Activated naive CD4-positive, alpha-beta T cell treated with Interleukin-2 at 50 U/mL for 16 hours (primary cell): ENCODE measurements at places on chromosomes 7 and 10.

- no peak for DNase-seq
Observed at GRCh38 chr7:137877027-137877675, 30.4 kb upstream of the DGKI start.

DNA sequence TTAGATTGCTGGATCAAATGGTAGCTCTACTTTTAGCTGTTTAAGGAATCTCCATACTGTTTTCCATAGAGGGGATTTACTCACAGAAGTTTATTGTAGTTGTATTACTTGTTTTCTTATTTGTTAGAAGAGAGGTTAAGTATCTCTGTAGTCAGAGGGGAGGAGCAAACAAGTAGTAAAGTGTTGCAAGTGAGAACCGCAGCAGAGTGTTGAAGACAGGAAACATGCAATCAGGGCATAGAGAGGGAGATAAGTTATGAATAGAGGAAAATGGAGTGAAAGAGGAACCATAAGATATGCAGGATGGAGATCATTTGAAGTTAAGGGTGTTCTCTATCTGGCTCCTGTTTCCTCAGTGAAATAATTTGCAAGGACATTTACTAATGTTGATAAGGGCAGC lies 331.4 kb upstream of the TMEM229A start:
- no peak for DNase-seq

GRCh38 chr7:149254181-149254858 lies 7.7 kb upstream of the ZNF783 start:
- no peak for DNase-seq

- no peak for DNase-seq
Observed at GRCh38 chr10:69846293-69846921, 44.7 kb downstream of the COL13A1 start.

DNA sequence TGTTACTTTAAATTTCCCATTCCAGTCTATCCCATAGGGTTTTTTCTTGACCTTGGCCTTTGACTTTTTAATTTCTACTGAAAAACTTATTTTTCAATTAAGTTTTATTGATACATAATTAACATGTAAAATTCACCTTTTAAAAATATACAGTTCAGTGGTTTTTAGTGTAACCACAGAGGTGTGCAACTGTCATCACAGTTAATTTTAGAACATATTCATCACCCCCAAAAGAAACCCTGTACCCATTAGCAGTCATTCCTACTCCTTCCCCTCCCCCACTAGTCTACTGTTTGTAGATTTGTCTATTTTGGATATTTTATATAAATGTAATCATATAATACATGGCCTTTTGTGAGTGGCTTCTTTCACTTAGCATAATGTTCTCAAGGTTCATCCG lies 96.5 kb upstream of the GJD4 start:
- no peak for DNase-seq

- DNase-seq, result no peak
Observed at GRCh38 chr7:29384277-29384676, 179.4 kb upstream of the PRR15 start.

GRCh38 chr10:97171001-97171400 lies 14.8 kb downstream of the SLIT1 start:
- DNase-seq, result no peak

- no peak for DNase-seq
Observed at GRCh38 chr10:30816820-30817171, 187.2 kb upstream of the LYZL2 start.

- DNase-seq, result no peak
Observed at GRCh38 chr10:29084681-29085307, 204.1 kb upstream of the LYZL1 start.

DNA sequence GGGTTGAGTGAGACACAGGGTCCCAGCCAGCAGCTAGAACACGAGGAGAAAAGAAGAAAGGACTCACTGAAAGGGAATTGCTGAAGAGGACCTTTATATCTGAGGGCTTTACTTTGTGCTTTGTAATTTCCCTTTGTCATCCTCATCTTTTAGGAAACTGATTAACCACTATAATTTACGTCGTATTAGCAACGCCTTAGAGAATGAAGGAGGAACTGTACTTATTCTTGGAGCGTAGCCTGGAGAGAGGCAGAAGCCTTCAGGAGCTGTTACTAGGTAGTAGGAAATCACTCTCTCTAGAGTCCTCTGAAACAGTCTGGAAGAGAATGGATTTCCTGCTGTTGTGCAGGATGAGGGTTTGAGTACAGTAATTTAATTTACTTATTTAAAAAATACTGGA lies 101.0 kb upstream of the STEAP1B start:
- DNase-seq, result no peak

DNA sequence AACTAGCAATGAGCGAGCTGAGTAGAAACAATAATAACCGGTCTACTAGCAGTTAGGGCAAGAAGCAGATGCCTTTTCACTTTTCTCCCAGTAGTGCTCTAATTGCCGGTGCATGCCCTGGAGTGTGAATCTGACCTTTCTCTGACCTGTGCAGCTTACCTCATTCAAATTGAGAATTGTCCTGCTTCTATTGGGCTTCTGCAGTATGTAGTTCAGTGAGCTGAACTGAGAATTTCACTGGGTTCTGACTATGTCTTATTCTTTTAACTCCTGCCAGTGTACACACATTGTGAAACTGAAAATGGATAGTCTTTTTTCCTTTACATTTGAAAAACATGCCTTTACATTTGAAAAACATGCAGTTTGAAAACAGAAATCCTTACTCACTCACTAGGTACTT lies 157.9 kb upstream of the GRM3 start:
- DNase-seq, result no peak

GRCh38 chr7:121546632-121547543 lies 150.8 kb upstream of the FAM3C start:
- DNase-seq, result no peak

GRCh38 chr10:84511709-84512285 lies 183.4 kb downstream of the CCSER2 start:
- DNase-seq, result no peak

GRCh38 chr10:12154516-12154915 lies 25.0 kb downstream of the SEC61A2 start:
- no peak for DNase-seq

- DNase-seq, result no peak
Observed at GRCh38 chr7:32070406-32071360, at the start of gene PDE1C. TSS of gene PDE1C (minus strand) at chr7:32070407.

DNA sequence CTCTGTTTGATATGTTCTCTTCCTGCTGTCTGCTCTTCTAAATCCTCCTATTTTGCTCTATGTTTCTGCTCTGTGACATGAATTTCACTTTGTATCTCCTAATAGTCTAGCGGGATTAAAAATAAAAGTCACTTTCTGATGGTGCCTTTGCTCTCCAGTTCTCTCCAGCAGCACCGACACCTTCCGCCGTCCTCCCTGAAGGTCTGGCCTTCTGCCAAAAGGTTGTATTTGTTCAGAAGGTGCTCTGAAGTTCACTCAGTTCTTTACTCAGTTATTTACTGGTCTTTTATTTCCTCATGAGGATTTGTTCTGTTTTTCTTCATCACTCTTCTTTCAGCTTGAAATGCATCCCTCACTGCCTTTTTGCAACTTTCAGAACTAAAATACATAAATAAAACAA lies 11.2 kb upstream of the EPHA1 start:
- DNase-seq, result no peak

GRCh38 chr7:155997431-155998327 lies 185.4 kb upstream of the SHH start:
- no peak for DNase-seq

- DNase-seq, result no peak
Observed at GRCh38 chr10:77635402-77636227, 2.0 kb downstream of the KCNMA1 start.

GRCh38 chr7:22542254-22542653 lies 42.3 kb upstream of the STEAP1B start:
- no peak for DNase-seq
